Heart right ventricle (tissue), 16 donors: ENCODE measurements at places on chromosomes 11 and 22. TPM values are rescaled to one million over a fixed set of nuclear protein-coding genes. Genes with fewer than 3 reads are reported as not detected.
A peak's percentile ranks its signal among the peaks of the same experiment; 100 is the strongest.

GRCh38 chr11:47551086-47551485, 1.8 kb downstream of the CELF1 start:
- peaks cover 20% of the 10 kb centered on the region for H3K4me1 ChIP-seq
- no peak overlapping the region for H3K27ac ChIP-seq
- no peak overlapping the region for H3K4me3 ChIP-seq

DNA sequence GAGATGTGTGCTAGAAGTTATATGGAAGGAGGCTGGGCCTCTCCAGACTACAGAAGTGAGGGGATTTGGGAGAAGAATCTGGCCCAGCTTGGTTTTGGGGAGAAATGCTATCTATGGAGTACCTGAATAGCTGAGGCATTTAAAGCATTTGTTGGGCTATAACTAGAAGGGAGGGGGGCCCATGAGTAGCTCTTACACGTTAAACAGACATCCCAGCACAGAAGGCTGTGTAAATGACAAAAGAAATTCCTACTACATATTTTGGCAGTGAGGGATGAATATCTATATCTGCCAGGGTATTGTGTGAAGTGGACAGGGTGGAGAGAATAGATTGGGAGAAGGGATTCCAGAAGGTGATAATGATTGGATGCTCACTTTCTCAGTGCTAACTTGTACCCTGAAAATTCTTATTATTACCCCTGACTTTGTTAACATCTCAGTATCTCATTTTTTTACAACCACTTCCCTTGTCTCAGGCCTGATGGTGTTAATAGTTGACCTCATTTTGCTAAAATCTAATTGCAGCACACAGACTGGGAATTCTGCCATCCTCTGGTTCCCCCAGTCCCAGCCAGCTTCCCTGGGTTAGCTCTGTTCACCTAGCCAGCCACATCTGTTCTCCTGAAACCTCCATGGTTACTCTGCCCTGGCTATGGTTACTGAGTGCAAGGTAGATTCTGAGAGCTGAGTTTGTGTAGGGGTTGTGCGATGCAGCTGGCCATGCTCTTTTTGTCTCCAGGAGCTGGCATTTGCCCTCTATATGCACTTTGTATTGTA, 28.8 kb upstream of the RRM1 start:
- H3K27me3 ChIP-seq = no peaks in the 10 kb centered on the region
- DNase-seq = peak; percentile 48
- H3K27ac ChIP-seq = no peak overlapping the region
- peaks cover 46% of the 10 kb centered on the region for H3K4me1 ChIP-seq

DNA sequence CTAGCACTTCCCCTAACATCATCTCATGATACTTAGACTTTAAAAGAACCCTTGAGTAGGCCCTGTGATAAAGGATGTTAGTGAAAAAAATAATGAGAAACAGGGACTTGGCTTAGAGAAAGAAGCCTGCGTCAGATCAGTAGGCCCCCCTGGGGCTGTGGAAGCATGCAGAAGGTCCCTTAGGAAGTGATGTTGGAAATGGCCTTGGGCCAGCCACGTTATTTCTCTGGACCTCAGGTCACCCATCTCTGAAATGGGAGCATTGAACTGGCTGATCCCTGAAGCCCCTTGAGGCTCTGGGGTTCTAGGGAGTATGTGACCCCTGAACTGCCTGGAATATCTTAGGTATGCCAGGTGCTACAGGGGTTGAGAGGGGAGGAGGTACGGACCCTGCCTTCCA, 40.2 kb downstream of the MCM5 start:
- peak; percentile 43 for DNase-seq
- no peak overlapping the region for H3K27ac ChIP-seq
- H3K36me3 ChIP-seq = no peaks in the 10 kb centered on the region
- H3K4me3 ChIP-seq = no peak overlapping the region

The NEFH gene
- not detected for total RNA-seq

The PHRF1 gene
- total RNA-seq = 20.6 TPM

DNA sequence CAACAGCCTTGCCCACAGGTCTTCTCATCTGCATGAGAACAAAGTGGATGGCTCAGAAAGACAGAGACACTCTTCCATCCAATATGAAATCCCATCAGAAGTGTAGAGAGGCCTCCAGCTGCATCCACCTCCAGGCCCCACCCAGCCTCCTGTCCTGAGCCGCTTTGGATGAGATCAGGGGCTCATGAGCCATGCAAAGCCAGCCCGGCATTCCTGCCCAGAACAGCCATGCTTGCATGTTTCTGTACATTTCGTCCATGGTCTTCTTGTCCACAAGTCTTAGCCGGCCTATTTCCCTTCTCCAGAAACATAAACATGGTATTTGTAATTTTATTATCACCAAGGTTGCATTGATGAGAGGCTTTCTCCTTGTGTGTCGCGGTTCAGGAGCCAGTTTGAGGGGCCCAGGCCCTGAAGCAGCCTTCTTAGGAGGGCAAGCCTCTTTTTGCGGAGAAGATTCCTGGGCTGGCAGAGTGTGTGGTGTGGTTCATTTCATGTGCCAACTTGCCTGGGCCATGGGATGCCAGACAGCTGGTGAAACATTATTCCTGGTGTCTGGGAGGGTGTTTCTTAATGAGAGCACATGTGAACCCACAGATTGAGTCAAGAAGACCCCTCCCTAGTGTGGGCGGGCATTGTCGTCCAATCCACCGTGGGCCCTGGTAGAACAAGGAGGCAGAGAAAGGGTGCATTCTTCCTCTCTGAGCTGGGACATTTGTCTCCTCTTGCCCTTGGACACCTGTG, 928.9 kb downstream of the TBC1D22A start:
- H3K4me1 ChIP-seq = no peaks in the 10 kb centered on the region
- H3K36me3 ChIP-seq = no peaks in the 10 kb centered on the region
- H3K4me3 ChIP-seq = no peak overlapping the region
- no peak for DNase-seq
- H3K27ac ChIP-seq = no peak overlapping the region

GRCh38 chr22:28207281-28208030, 288.4 kb upstream of the PITPNB start:
- DNase-seq = no peak
- no peak overlapping the region for H3K4me3 ChIP-seq
- no peak overlapping the region for H3K27ac ChIP-seq
- no peaks in the 10 kb centered on the region for H3K27me3 ChIP-seq
- H3K4me1 ChIP-seq = no peaks in the 10 kb centered on the region
